Activated CD4-positive, alpha-beta memory T cell treated with anti-CD3 and anti-CD28 coated beads for 36 hours (primary cell): ENCODE measurements at places on chromosomes 12 and 14. TPM values are rescaled to one million over a fixed set of nuclear protein-coding genes. Genes with fewer than 3 reads are reported as not detected.

DNA sequence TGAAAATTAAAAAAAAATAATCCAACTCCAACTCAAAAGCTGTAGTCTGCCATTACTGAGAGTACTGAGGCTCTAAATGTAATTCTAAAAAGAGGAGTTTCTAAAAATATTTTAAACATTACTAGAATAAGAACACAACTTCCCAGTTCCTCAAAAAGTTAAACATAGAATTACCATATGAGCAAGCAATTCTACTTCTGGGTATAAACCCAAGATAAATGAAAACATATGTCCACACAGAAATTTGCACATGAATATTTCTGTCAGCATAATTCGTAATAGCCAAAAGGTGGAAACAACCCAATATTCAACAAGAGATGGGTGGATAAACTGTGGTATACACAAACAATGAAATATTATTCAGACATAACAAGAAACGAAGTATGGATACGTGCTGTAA is 15.0 kb upstream of the NR2C1 start:
- H3K4me1 ChIP-seq: peaks cover 8% of the 10 kb centered on the region
- H3K27ac ChIP-seq: no peak overlapping the region
- no peaks in the 10 kb centered on the region for H3K27me3 ChIP-seq
- H3K4me3 ChIP-seq: no peak overlapping the region
- DNase-seq: no peak

MTERF2 gene
- total RNA-seq: 5.6 TPM

HOXC4 gene
- 0.17 TPM for total RNA-seq

- H3K4me1 ChIP-seq: no peaks in the 10 kb centered on the region
- DNase-seq: no peak
- H3K27me3 ChIP-seq: no peaks in the 10 kb centered on the region
Measured at GRCh38 chr12:29895966-29896365, 112.2 kb upstream of the TMTC1 start.

DNA sequence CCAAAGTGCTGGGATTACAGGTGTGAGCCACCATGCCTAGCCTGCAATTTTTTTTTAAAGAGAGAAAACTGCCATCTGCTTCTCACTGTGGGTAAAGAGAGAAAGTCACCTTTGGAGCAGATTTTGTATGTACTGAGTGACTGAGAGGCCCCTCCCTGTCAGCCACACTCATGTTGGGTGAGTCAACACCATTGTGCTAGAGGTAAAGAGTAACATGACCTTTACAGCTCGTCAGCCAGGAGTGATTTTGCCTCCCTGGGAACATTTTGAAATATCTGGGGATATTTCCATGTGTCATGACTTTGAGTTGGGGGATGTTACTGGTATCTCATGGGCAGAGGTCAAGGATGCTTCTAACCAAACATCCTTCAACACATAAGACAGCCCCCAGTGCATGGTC is 115.2 kb downstream of the KSR2 start:
- peaks cover 4% of the 10 kb centered on the region for H3K27me3 ChIP-seq
- no peak overlapping the region for H3K4me3 ChIP-seq
- no peak overlapping the region for H3K27ac ChIP-seq
- no peak for DNase-seq
- no peaks in the 10 kb centered on the region for H3K4me1 ChIP-seq
- no peaks in the 10 kb centered on the region for H3K36me3 ChIP-seq

DNA sequence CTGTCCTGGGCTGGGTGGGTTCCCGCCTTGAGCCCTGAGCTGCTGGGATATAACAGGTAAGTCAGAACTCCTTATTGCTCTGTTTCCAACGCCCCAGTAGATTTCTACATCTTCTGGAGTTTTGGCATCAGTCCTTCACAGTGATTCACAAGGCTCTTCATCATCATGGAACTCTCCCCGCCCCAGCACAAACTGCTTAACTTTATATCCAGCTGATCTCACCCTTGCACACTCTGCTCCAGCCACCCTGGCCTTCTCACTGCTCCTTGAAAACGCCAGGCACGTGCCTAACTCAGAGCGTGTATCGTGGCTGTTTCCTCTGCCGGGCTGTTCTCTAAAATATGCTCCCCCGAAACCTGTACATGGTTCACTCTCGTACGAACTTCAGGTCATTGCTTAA is 264.9 kb downstream of the NOVA1 start:
- H3K27me3 ChIP-seq: no peaks in the 10 kb centered on the region
- no peaks in the 10 kb centered on the region for H3K4me1 ChIP-seq
- no peak overlapping the region for H3K4me3 ChIP-seq
- no peaks in the 10 kb centered on the region for H3K36me3 ChIP-seq
- no peak for DNase-seq
